ENCODE measurements at places on chromosomes 6 and 20.

DNA sequence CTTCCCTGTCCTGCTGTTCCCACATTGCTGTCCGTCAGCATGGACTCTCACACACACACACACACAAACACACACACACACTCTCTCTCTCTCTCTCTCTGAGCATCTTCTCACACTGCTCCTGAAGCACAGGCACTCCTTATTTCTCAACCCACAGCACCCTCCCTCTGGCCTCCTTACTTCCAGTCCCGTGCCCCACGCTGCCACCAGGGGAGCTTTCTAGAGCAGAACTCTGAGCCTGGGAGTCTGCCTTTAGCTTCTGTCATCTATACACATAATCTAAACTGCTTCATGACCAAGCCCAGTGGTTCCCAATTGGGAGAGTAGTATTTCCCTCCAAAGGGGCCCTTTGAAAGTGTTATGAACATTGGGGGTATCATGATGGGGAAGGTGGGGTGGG lies 29.1 kb downstream of the HECA start:
- DNase-seq = peak; percentile 57

DNA sequence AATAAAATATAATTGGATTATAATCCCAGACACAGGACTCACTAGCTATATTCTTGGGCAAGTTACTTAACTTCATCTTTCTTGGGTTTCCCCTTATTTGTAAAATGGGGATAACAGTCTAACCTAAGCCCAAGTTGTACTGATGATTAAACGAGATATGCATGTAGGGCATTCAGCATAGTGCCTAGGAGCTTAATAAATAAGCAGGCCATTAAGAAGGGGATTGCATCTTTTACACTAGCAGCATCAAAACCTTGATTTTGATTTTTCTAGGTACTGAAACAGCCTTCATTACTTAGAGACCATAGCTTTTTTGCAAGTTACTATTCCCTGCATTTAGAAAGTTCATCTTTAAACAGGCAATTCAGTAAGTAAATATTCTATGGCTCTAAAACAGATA lies 2.2 kb upstream of the QKI start:
- peak; percentile 25 for DNase-seq

DNA sequence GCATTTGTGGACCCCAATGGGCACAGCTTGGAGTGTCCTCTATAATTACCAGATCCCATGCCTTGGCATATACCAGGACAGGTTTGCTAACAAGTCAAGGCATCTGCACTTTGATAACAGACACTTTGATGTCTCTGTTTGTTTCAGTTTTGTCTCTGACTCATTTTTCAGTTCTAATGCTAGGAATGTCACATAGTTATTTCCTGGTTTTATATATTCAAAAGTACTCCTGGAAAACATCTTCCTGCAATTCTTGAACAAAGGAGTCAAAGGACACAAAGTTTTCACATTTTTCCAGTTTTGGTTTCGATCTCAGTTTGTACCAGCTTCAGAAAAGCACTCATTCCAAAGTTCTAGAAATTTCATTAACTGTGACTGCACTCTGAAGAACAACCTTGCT lies 188.1 kb downstream of the FOXC1 start:
- DNase-seq = no peak

DNA sequence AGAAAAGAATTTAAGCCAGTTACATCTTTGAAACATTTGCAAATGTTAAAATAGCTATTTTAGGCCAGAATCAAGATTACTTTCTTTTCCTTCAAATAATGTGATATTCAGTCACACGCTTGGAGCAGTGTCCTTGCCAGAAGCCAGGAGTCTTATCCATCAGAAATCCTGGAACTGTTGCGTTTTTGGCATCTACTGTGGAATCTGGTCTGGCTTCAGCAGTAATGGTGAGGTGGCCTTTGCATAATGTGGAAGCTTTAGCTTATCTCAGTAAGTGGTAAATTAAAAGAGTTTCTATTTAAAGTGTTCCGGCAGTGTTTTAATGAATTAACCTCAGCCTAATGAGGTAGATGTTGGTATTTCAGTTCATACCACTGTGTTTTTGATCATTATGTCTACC lies 97.6 kb downstream of the FIG4 start:
- no peak for DNase-seq

- DNase-seq = no peak
Measured at GRCh38 chr6:3036861-3037637, 31.2 kb upstream of the RIPK1 start.

DNA sequence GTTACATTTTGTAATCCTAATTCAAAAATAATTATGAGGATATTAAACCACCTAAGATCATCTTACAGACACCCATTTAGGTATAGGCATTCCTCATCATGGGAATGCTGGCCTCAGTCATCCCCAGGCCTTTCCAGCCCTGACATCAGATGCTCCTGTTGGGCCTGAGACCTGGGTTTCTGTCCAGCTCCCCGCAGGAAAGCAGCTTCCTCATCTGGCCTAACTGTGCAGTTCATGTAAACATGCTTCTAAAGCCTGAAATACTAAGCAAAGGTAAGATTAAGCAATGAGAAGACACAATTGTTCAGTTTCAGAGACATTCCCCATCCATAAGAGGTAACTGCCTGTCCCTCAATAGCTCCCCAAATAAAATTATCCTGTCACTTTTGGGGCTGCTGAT lies 19.0 kb downstream of the ETV7 start:
- no peak for DNase-seq

DNA sequence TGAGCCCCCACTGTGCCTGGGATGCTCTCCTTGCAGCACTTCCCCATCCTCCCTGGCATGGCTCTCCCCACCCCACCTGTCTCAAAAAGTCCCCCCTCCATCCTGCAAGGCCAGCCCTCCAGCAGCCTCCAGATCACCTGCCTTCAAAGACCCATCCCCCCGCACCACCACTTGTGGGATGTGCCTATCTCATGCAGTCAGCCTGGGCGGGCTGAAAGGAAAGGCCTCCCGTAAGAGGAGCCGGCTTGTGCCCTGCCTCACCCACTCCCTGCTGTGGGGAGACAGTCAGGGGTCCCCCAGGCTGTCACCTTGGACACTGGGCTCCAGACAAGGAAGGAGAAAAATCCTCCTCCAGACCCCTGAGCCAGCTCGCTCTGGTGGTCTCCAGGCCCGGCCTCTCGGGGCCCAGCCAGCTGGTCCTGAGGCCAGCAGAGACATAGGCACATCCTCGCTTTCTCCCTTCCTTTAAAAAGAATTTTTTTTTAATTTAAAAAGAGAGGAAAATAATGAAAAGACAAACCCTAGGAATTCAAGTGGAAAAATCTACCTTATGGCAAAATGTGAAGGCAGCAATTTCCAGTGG lies 77.3 kb downstream of the GRM4 start:
- DNase-seq = no peak

- no peak for DNase-seq
Measured at GRCh38 chr20:25197183-25197869, 1.8 kb downstream of the ENTPD6 start.

DNA sequence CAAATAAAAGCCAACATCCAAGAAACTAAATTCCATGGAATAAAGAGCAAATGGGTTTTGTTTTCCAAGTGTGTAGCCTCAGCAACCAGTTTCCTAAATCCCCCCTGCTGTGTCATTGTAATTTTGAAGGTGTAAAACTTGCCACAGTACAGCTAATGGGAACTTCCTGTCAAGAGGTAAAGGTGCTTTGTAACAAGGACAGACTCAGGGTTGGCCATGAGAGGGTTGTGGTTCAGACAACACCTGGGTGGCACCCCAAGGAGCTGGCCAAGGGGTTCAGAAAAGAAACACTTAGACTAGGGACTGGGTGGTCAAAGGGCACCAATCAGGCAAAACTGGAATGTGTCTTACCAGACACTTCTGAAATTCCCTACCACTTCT lies 52.4 kb upstream of the LYRM2 start:
- no peak for DNase-seq

GRCh38 chr20:33657704-33658095 lies 4.4 kb upstream of the C20orf144 start:
- no peak for DNase-seq

DNA sequence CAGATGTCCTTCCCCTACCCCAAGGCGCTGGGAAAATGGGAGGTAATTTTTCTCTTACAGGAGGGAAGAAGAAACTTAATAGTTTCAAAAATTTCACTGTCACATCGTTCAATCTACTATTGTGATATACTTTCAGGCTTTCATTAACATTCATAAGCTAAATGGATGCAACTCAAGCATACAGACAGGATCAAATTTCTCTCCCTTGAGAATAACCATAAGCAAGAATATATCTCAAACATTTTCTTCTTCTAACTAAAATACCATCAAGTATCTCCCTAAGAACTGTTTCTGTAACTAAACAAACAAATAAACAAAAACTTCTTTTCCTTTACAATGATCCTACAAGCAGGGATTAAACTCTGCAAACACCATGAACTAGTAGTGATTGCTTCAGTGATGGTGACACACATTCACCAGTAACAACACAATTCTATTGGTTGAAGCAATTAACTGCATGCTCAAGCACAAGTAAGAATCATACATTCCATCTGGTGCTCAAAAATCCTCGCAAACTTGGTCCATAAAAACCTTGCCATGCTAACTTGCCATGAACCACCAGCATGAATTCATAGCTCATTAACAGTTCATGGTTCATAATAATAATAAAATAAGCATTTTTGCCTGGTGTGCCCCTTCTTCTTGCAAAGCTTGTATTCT lies 183.8 kb downstream of the PTPRK start:
- no peak for DNase-seq

Measured in natural killer cell (primary cell).